Activated naive CD8-positive, alpha-beta T cell treated with anti-CD3 and anti-CD28 coated beads, Interleukin-2, amount 50 U/mL, for 24 hours (primary cell): ENCODE measurements at places on chromosomes 13 and 19.
A peak's percentile ranks its signal among the peaks of the same experiment; 100 is the strongest.

DNA sequence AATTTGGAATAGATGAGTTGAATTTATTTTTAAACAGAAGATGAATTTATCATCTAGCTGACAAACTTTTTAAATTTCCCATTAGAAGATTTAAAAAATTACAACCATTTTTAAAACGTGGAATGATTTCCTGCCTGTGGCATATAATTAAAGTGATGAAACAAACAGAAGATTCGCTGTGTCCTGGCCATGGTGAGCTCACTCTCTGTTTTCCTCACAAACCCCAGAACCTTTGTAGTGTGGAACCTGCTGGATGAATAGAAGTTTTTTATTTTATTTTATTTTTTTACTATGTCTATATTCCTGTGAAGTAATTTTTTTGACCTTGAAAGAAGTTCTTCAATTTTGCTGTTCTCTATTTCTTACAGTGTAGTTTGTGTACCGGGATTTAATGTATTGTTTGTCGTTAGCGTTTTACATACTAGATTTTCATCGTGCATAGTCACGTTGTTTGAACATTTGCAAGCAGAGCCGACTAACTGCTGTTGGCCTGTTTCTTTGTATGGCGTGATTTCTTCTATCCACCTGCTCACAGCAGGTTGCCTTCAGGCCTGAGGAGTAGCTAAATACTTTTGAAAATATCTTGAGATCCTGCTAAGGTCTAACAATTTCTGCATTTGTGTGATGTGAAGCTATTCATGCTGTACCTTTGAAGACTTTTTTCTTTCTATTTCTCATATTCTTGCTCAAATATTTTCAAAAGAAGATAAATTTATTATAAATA lies 149.2 kb downstream of the GGACT start:
- H3K36me3 ChIP-seq = peaks cover 9% of the 10 kb centered on the region
- peaks cover 3% of the 10 kb centered on the region for H3K4me1 ChIP-seq
- DNase-seq = no peak
- H3K4me3 ChIP-seq = no peak overlapping the region
- no peaks in the 10 kb centered on the region for H3K27me3 ChIP-seq

DNA sequence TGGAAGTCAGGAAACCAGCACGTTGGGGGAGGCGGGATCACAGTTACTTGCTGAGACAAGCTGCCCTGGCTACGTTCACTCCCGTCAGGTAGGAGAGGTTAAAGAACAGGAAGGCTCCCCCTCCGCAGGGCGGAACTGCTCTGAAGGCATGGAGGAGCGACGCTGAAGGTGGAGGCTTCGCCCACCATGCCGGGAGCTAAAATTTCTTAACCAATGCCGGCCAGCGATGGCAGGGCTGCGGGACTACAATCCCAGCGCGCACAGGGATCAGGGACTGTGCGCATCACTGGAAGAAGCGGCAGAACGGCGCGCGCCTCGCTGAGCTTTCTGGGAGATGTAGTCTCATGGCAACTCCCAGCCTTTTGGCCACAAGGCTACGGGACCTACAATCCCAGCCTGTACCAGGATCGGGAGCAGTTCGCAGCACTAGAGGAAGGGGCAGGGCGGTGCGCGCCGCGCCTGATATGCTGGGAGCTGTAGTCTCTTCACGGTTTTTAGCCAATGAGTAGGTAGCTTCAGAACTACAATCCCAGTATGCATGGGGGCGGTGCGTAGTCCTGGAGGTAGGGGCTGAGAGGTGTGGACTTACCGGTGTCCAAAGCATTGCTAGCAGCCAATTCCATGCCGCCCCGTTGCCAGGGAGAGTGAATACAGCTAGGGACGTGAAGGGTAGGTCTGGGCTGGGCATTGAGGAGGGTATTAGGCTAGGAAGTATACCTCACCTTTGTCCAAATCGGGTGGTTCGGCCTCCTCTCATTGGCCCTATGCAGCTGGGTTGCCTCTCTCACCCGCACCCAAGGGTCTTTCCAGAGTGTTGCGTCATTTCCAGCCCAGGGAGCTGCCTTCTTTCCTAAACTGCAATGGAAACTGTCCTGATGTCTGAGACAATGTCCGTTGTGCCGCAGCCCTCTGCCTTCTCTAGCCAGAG lies 12.8 kb upstream of the ZNF682 start:
- peak; percentile 68 for DNase-seq
- H3K36me3 ChIP-seq = peaks cover 3% of the 10 kb centered on the region
- peak overlapping the region; percentile 88 for H3K27ac ChIP-seq
- H3K4me3 ChIP-seq = peak overlapping the region; percentile 90
- peaks cover 14% of the 10 kb centered on the region for H3K4me1 ChIP-seq

DNA sequence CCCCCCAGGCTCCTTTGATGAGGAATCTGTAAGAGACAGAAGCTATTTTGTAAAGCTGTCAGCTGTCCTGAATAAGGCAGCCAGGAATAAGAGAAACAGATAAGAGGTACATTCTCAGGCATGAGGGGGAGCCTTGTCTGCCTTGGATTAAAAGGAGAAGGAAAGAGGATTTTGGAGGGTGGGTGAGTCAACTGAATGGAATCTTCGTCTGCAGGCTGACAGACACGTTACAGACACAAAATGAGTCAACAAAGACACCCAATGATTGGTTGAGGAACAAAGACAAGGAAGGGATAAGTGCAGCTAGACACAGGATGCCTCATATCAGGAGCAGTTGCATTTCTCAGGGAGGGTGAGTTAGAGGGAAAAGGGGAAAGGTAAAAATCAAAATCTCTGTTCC lies 162.5 kb downstream of the OLFM4 start:
- H3K4me3 ChIP-seq = no peak overlapping the region
- H3K27ac ChIP-seq = no peak overlapping the region
- no peak for DNase-seq
- H3K36me3 ChIP-seq = no peaks in the 10 kb centered on the region

- peaks cover 5% of the 10 kb centered on the region for H3K27me3 ChIP-seq
- no peak overlapping the region for H3K27ac ChIP-seq
- no peaks in the 10 kb centered on the region for H3K4me1 ChIP-seq
- no peaks in the 10 kb centered on the region for H3K36me3 ChIP-seq
- no peak for DNase-seq
- H3K4me3 ChIP-seq = no peak overlapping the region
These were observed 21.6 kb upstream of the FNDC3A start for GRCh38 chr13:48954081-48954480.

DNA sequence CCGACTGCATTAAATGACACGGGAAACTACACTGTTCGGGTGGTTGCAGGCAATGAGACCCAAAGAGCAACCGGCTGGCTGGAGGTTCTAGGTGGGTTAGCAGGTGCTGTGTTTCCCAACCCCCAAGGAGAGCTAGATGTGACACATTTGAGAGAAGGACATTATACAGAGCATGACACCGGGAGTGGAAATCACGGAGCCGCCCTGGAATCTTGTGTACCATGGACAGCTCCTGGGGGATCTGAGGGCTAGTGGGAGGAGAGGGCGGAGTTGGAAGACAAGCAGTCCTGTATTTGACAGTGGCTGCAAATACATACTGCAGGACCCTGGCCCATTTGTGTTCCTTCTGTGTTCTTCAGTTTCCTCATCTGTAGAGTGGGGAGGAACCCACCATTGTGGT lies 2.3 kb downstream of the CEACAM18 start:
- no peak overlapping the region for H3K27ac ChIP-seq
- peaks cover 29% of the 10 kb centered on the region for H3K4me1 ChIP-seq
- H3K36me3 ChIP-seq = no peaks in the 10 kb centered on the region
- DNase-seq = no peak
- peaks cover 37% of the 10 kb centered on the region for H3K27me3 ChIP-seq
- H3K4me3 ChIP-seq = no peak overlapping the region

- H3K27me3 ChIP-seq = no peaks in the 10 kb centered on the region
- DNase-seq = no peak
- H3K27ac ChIP-seq = no peak overlapping the region
- H3K36me3 ChIP-seq = no peaks in the 10 kb centered on the region
These were observed 123.7 kb downstream of the CACNA1A start for GRCh38 chr19:13382633-13382938.

DNA sequence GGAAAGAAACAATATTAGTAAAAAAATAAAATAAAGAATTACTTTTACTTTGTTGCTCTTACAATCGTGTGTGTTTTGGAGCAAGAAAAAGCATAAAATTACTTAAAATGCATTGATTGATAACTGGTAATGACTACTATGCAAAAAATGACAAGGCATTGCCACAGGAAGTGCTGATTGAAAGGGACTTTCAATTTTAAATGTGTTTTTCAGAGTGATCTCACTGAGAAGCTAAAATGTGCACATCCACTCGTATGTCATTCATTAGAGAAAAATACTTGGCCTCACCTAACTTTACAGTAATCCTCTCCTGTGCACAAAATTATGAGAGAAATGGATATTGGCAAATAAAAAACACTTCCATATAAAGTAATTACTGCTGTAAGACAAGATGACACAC lies 934.9 kb downstream of the SLITRK6 start:
- no peaks in the 10 kb centered on the region for H3K27me3 ChIP-seq
- H3K4me1 ChIP-seq = no peaks in the 10 kb centered on the region
- no peak overlapping the region for H3K4me3 ChIP-seq
- H3K36me3 ChIP-seq = no peaks in the 10 kb centered on the region

- no peaks in the 10 kb centered on the region for H3K27me3 ChIP-seq
- H3K4me3 ChIP-seq = no peak overlapping the region
- H3K36me3 ChIP-seq = no peaks in the 10 kb centered on the region
- no peak for DNase-seq
- H3K4me1 ChIP-seq = peaks cover 4% of the 10 kb centered on the region
These were observed 49.3 kb downstream of the DLEU7 start for GRCh38 chr13:50794226-50794625.

- DNase-seq = no peak
- no peaks in the 10 kb centered on the region for H3K4me1 ChIP-seq
- H3K27ac ChIP-seq = no peak overlapping the region
- peaks cover 10% of the 10 kb centered on the region for H3K36me3 ChIP-seq
- peaks cover 16% of the 10 kb centered on the region for H3K27me3 ChIP-seq
These were observed 105.2 kb upstream of the ZNF492 start for GRCh38 chr19:22528956-22529355.

DNA sequence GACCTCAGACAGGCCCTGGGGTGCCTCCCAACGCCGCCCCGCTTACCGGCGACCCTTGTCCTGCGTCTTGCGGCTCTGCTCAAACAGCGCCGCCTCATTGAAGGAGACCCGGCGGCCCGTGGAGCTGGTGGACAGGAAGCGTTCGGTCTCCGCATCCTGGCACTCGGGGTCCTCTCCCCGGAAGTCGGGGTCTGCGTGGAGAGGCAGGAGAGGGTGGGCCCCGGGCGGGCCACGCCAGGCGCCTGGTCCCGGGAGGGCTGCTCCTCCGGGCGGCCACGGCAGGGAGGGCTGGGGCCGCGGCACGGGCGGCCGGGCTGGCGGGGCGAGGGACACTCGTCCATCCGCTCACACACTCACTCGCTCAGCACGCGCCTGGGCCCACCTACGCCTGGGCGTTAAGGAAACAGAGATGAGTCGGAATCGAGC lies 2.8 kb downstream of the CBARP start:
- DNase-seq = no peak
- no peak overlapping the region for H3K4me3 ChIP-seq
- H3K27me3 ChIP-seq = peaks cover 12% of the 10 kb centered on the region
- H3K27ac ChIP-seq = no peak overlapping the region
- H3K4me1 ChIP-seq = peaks cover 13% of the 10 kb centered on the region
- H3K36me3 ChIP-seq = no peaks in the 10 kb centered on the region

GRCh38 chr19:39377373-39378362 lies 13.2 kb downstream of the PAF1 start:
- peaks cover 27% of the 10 kb centered on the region for H3K36me3 ChIP-seq
- no peaks in the 10 kb centered on the region for H3K27me3 ChIP-seq
- H3K4me3 ChIP-seq = no peak overlapping the region

DNA sequence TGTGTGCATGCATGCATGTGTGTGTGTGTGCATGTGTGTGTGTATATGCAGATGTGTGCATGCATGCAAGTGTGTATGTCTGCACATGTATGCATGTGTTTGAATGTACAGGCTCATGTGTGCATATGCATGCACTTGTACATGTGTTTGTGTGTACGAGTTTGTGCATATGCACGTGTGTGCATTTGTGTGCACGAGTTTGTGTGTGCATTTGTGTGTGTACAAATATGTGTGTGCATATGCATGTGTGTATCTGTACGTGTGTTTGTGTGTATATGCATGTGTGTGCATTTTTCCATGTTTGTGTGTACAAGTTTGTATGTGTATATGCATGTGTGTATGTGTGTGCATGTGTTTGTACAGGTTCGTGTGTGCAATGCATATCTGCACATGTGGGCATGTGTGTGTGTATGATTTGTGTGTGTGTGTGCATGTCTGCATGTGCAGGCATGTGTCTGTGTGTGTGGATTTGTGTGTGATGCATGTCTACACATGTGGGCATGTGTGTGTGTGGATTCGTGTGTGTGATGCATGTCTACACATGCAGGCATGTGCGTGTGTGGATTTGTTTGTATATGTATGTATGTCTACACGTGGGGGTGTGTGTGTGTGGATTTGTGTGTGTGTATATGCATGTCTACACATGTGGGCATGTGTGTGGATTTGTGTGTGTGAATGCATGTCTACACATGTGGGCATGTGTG lies 57.1 kb downstream of the F2RL3 start:
- peaks cover 3% of the 10 kb centered on the region for H3K27me3 ChIP-seq
- no peak for DNase-seq
- H3K36me3 ChIP-seq = no peaks in the 10 kb centered on the region

- no peak for DNase-seq
- H3K4me1 ChIP-seq = peaks cover 6% of the 10 kb centered on the region
These were observed 5.3 kb downstream of the RASIP1 start for GRCh38 chr19:48735031-48735615.

DNA sequence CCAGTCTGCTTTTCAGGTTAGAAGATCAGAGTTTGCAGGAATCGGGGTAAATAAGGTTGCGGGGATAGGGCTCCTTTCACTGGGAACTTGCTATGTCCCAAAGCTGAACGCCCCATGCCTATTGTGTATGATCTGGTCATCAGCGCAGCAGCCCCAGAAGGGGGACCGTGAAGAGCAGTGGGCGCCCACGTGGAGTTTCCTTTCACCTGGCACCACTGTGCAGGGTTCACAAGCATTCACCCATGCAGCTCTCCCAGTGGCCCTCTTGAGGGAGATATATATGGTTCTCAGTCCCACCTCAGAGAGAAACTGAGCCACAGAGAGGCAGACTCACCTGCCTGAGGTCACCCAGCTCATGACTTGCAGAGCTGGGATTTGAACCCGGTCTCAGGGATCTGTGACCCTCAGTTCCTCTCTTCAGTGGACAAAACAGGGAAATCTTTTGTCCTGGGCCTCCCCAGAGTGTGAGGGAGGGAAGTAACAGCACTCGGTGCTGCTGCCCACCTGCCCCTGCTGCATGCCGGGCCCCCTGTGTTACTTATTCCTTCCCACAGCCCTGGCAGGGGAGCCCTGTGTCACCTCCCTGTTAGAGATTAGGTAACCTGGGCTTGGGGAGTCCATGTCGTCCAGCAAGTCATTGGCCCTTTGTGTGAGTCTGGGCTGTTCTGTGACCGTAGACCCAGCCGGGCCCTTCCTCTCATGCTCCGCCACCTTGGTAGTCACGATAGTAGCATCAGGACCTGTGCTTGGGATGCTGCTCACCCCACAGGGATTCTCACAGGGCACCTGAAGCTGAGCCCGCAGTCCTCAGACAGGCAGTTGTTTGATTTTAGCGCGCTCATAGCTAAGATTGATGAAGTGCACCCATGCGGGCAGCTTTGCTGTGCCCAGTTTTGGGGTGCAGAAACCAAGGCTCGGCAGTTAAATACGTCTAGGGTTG lies 27.9 kb downstream of the PPP5C start:
- peaks cover 14% of the 10 kb centered on the region for H3K4me1 ChIP-seq
- H3K4me3 ChIP-seq = no peak overlapping the region
- H3K27me3 ChIP-seq = no peaks in the 10 kb centered on the region
- DNase-seq = no peak
- no peak overlapping the region for H3K27ac ChIP-seq
